Type B pancreatic cell (in vitro differentiated cells): ENCODE measurements at places on chromosomes 7 and 10.

GRCh38 chr7:69208276-69208675 lies 390.0 kb upstream of the AUTS2 start:
- DNase-seq = no peak

- no peak for DNase-seq
These were observed 563 bp upstream of the JMJD1C start for GRCh38 chr10:63466144-63466935.

GRCh38 chr10:109430043-109430760 lies 493.1 kb downstream of the XPNPEP1 start:
- DNase-seq = no peak

DNA sequence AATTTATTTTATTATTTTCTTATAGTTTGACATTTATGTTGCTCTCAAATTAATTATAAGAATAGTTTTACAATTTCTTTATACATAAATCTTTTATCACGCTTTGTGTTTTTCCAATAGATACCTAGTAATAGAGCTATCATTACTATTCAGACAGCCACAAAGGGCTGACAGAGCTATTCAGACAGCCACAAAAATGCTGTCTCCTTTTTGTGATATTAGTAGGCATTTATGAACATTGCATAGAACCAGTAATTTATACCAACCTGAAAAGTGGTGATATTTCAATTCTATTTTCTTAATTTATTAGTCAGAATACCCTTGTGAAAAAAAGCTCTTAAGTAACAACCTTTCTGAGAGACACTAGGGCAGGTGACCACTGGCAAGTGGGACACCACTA lies 34.2 kb upstream of the IGFBP3 start:
- DNase-seq = no peak

DNA sequence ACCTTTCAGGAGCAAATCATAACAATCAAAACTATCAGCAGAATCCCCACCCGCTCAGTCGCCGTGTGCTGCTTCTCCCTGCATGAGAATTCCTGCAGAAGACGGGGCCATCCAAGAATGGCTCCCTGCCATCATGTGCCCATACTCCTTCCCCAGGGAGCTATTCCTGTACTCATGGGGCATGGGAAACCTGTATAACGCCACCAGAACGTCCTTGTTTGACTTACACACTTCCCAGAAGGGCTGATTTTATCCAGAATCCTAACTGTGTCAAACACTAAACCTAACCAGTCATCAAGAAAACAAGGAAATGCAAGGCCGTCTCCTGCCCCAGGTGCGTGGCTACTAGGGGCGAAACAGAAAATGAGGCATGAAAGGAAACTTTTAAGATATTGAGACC lies 16.0 kb downstream of the DIP2C start:
- no peak for DNase-seq

GRCh38 chr10:5942474-5942873 lies 34.9 kb downstream of the IL15RA start:
- no peak for DNase-seq

DNA sequence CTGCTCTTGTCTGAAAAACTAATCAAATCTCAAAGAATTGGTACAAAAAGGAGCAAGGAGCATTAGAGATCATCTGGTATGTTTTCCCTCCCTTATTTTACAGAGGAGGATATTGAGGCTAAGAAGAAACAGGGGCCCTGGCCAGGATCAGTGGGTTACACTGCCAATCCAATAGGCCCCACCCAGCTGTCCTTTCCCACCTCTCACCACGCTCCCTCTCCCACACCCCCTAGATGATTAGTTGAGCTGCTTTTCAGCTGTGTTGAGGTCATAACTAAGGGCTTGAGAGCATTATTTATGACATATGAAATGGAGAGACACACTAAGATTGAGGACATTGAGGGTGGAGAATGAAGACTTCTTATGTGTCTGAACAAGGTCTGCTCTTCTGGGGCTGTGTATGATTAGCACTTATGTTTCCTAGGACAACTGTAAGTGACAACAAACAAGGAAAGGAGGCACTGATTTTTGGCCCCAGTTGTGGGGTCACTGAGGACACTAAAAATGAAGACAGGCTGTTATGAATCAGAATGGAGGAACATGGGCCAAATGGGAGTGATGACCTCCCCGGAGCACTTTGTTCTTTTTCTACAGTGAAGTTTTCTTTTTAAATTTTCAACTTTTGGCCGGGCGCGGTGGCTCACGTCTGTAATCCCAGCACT lies 26.5 kb downstream of the VWA2 start:
- no peak for DNase-seq

DNA sequence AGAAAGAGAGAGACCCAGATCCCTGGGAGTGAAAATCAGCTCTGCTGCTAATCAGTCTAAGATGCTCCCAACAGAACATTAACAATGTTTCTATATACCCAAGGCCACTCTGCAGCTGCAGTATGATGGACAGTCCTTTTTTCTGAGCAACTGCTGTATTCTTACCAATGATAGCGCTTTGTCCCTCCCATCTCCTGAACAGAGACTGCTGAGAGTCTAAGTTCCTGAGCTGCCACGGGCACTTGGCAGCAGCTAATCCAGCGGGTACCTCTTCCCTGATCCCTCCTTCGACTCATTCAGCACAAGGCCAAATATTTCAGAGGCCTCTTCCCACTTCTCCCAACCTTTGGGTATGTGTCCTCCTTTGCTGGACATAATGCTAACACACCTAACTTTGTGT lies 7.7 kb downstream of the CPVL start:
- no peak for DNase-seq

- DNase-seq = no peak
These were observed 115.5 kb downstream of the SMURF1 start for GRCh38 chr7:99028261-99028973.

GRCh38 chr7:150986099-150986512 lies 4.7 kb upstream of the NOS3 start:
- DNase-seq = no peak

DNA sequence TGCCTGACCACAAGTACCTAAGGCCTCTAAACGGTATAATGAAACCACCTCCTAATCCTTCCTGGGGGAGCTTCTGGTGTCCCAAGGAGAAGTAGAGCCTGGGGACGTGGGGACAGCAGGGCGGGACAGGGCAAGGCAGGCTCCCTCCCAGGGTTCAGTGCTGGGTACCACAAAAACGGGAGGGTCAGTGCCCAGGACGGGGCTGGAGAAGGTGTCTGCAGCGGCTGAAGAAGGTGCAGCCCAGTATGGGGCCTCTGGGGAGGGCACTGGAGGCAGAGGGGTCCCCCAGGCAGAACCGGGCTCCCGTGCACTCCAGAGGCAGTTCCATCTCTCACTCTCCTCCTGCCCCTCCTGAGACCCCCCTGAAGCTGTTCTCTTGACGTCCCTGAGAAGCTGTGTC lies 46.2 kb downstream of the DPYSL4 start:
- DNase-seq = no peak

- no peak for DNase-seq
These were observed 59.8 kb downstream of the LHPP start for GRCh38 chr10:124521429-124521871.

DNA sequence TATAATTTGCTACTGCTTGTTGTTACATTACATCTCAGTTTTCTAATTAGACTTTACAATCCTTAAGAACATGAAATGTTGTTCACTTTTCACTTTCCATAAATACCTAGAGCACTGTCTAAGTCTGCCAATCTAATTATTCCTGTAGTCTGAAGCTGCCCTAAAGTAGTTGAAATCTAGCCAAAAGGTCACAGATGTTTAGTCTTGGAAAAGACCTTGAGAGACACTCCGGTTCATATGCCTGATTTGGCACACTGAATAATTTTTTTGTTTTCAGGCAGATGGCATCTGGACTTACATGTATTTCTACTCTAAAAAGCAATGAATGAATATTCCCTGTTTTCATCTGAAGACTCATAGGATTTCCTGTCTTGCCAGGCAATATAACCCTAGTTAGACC lies 359.1 kb downstream of the ANKRD7 start:
- no peak for DNase-seq
